ENCODE measurements at places on chromosomes 1 and 21.

DNA sequence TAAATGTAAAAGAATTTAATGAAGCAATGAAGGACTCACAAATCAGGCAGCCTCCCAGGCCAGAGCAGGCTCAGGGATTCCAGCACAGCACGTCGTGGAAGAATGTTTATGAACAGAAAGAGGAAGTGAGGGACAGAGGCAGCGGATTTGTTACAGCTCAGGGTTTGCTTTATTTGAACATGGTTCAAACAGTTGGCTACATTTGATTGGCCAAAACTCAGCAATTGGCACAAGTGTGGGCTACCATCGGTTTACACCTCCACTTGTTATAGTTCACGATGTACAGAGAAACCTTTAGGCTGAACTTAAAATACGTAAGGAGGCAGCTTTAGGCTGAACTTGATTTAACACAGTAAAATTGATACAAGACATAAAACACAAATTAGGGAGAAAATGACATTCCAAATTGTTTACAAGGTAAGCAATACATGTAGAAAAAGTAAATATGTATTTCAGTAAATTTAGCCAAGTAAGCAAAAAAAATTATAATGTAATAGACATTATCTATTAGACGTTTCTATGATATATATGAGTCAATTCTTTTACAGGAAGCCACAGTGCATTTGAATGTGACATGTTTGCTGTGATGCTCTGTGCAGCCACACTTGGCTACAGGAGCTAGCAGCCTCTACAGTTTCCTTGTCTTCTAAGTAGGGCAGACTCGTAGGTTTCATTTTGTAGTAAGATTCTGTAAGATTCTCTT is 126.5 kb downstream of the ADSS2 start:
- DNase-seq, result no peak

- DNase-seq, result no peak
Measured at GRCh38 chr1:100306735-100307313, 40.8 kb downstream of the RTCA start.

- DNase-seq, result no peak
Measured at GRCh38 chr1:83854456-83854855, 144.5 kb downstream of the TTLL7 start.

- no peak for DNase-seq
Measured at GRCh38 chr21:40568807-40569206, 278.2 kb downstream of the DSCAM start.

DNA sequence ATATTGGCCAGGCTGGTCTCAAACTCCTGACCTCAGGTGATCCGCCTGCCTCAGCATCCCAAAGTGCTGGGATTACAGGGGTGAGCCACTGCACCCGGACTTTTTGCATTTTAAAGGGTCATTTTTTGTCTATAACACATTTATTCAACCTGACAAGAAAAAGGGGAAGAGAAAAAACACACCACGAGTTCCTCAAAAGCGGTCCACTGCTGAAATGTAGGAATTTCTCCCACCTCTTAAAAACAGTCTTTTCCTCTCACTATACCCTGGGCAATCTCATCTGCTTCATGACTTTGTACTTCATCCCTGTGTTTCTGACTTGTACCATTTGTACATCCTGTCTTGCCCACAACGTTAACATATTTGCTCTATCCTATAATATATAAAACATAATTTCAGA is 413.3 kb upstream of the PTBP2 start:
- no peak for DNase-seq

GRCh38 chr1:179866616-179867015 is 11.0 kb downstream of the TOR1AIP2 start:
- DNase-seq, result no peak

DNA sequence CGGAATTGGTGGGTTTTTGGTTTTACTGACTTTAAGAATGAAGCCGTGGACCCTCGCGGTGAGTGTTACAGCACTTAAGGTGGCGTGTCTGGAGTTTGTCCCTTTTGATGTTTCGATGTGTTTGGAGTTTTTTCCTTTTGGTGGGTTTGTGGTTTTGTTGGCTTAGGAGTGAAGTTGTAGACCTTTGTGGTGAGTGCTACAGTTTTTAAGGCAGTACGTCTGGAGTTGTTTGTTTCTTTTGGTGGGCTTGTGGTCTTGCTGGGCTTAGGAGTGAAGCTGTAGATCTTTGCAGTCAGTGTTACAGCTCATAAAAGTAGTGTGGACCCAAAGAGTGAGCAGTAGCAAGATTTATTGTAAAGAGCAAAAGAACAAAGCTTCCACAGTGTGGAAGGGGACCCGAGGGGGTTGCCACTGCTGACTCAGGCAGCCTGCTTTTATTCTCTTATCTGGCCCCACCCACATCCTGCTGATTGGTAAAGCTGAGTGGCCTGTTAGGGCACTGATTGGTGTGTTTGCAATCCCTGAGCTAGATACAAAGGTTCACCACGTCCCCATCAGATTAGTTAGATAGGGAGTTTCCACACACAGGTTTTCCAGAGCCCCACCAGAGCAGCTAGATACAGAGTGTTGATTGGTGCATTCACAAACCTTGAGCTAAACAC is 20.9 kb downstream of the HENMT1 start:
- DNase-seq, result no peak

DNA sequence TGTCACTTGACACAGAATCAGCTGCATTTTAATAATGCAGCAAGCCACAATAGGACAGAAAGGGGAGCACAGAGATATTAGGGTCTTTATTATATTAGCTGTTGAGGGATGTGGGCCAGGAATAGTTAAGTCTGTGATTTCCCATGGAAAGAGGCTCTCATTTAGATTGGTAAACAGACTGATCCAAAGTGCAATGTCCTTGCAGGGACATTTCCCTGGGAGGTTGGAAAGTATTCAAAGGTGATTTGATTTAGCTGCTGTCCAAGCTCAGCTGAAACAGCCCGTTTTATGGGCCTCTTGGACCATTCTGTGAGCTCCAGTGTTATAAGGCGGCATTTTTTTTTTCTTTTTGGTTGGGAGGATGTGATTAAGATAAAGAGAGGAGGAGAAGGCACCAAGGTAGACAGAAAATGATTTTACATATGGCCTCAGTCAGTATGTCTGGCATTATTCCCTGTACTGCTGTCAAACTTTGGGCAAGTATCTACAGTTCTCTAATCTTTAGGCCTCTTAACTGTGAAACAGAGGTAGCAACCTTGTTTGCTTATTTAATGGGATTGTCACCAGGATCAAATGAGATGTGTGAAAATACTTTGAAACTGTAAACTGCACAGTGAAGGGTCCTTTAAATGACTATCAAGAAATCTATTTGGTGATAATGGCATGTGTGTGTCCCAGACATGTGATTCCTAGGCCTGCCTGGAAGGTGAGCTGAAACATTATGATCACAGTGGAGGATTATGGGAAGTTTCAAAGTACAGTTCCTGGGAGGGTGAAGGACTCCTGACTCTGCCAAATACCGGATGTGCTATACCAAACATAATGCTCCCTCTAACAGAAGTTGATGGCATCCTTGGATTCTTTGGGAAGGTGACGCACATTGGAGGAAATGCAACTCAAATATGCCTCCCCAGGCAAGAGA is 62.2 kb downstream of the NOS1AP start:
- no peak for DNase-seq

- no peak for DNase-seq
Measured at GRCh38 chr1:37274938-37275631, 199.3 kb upstream of the ZC3H12A start.

GRCh38 chr1:37471345-37472231 is 2.8 kb upstream of the ZC3H12A start:
- peak; percentile 69 for DNase-seq

DNA sequence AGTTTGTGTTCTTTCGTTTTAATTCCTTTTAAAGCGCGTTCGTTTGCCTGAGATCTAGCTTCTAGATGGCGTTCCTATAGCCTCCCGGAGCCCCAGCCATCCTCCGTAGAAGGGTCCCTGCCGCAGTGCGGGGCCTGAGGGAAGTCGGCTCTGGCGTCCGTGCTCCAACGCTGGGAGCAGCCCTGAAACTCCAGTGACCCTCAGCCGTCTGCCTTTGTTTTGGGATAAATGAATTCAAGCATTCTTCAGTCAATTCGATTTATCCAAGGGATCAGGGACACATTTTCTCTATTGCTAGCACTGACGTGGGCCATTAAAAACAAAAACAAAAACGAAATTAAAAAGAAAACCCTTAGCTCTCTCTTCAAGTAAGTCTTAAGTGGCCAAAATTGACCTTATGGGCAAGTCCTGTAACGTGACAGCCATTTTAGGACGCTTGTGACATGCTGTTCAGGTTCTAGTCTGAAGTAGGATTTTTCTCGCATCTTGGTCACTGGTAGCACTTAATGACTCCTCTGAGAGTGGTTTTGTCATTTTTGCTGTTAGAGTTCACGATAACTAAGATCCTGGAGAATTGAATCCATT is 742 bp upstream of the HSPA13 start:
- no peak for DNase-seq

DNA sequence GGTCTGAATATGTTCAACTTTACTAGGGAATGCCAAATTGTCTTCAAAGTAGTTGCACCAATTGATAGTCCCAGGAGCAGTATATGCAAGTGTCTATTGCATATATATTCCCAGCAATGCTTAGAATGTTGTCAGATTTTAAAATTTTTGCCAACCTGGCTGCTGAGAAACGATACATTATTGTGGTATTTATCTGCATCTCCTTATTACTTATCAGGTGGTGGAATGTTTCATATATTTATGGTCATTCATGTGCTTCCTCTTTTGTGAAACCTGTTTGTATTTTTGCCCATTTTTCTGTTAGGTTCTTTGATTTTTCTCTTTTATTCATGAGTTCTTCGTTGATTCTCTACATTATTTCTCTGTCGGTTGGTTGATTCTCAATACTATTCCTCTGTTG is 39.5 kb downstream of the COLGALT2 start:
- DNase-seq, result no peak

DNA sequence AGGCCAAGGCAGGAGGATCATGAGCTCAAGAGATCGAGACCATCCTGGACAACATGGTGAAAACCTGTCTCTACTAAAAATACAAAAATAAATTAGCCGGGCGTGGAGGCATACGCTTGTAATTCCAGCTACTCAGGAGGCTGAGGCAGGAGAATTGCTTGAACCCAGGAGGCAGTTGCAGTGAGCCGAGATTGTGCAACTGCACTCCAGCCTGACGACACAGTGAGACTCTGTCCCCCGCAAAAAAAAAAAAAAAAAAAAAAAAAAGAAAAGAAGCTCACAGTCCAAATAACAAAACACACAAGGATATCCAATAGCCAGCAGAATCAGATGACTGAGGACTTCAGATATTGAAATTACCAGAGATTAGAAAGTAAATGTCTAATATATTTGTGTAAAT is 11.8 kb downstream of the AHCTF1 start:
- DNase-seq, result no peak

- no peak for DNase-seq
Measured at GRCh38 chr1:235500971-235501540, 3.2 kb downstream of the B3GALNT2 start.

DNA sequence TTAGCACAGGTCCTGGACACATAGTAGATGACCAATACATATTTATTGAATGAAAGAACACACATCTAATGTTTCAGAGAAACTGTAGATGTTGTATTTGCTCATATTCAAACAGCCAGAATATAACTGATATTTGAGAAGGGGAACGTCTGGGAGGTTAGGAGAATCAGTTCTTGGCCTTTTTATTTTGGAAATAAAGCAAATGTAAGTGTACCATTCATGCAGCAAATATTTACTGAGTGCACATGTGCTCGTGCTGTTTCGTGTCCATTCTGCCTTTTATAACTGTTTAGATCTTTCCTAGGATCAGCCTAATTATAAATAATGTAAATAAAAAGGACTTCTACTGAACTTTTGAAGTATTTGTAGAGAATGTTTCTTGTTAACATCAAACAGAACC is 103.8 kb downstream of the GREM2 start:
- no peak for DNase-seq

- no peak for DNase-seq
Measured at GRCh38 chr1:187848321-187848720, 1019.6 kb downstream of the PLA2G4A start.

DNA sequence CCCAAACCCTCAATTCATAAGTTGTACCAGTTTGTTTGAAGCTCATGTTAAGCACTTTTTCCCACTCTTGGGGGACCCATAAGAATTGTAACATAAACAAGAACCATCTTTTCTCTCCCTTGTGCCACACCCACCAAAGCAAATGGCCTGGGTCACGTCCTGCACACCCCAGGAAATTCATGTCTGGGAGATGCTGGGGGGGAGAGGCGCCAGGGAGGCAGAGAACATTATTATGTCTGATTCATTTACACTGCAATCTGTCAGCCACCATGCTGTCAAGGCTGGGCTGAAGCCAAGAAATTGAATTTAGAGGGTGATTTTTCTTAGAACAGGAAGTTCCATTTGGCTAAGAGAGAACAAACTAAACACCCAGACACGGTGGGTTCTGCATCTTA is 37.2 kb upstream of the IPO9 start:
- DNase-seq, result no peak

GRCh38 chr1:96820107-96820506 is 98.5 kb downstream of the PTBP2 start:
- DNase-seq, result no peak

GRCh38 chr1:72060466-72061245 is 221.7 kb downstream of the NEGR1 start:
- no peak for DNase-seq

DNA sequence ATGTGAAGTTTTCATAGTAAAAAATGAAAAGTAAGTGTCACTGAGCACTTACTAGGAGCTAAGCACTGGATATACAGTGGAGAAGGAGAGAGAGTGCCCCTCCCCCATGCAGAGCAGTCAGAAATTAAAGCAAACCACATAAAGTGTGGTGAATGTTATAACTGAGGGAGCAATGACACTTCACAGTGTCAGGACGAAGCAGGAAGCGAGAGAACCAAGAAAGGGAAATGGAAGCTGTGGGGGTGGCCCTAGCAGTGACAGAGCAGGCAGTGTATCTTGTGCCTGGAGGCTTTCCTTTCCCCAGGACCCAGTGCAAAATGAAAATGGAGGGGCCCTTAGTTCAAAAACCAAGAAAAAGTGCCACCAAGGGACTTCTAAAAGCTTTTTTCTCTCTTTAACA is 21.5 kb upstream of the RCAN3 start:
- no peak for DNase-seq

GRCh38 chr1:165248969-165249571 is 107.4 kb downstream of the LMX1A start:
- DNase-seq, result no peak

GRCh38 chr1:20386323-20387081 is 95.8 kb downstream of the VWA5B1 start:
- DNase-seq, result no peak

- DNase-seq, result no peak
Measured at GRCh38 chr1:199549421-199549820, 478.1 kb upstream of the NR5A2 start.

GRCh38 chr1:145719230-145720079 is at the start of gene CD160:
CD160 (plus strand) TSS chr1:145719499; CDS start chr1:145728328, 8,829 bp downstream.
- no peak for DNase-seq

DNA sequence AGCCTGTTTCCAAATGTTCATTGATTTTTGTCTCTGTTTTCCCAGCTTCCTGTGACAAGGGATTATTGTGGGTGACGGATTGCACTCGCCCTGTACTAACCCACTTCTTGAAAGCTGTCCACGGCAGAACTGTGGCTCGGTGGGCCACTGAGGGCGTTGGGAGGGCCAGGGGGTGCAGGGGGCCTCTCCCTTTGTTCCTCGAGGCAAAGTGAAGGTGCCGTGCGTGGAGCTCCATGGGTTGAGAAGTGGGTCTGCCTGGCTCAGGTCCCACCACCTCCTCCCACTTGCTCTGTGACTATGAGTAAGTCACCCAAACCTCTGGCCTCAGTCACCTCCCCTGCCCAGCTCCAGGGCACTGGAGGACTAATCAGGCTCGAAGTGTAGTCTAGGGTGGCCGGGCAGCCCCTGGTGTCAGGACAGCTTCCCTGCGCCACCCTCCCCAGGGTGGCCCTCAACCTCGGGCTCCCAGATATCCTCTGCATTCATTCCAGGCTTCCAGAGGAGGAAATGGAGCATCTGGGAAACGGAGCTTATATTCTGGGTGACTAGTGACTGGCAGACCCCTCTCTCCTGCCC is 148.6 kb downstream of the NPHP4 start:
- DNase-seq, result no peak
